Karpas-422 (cell line): ENCODE measurements at places on chromosomes 11 and 22. TPM values are rescaled to one million over a fixed set of nuclear protein-coding genes. Genes with fewer than 3 reads are reported as not detected.
A peak's percentile ranks its signal among the peaks of the same experiment; 100 is the strongest.

DNA sequence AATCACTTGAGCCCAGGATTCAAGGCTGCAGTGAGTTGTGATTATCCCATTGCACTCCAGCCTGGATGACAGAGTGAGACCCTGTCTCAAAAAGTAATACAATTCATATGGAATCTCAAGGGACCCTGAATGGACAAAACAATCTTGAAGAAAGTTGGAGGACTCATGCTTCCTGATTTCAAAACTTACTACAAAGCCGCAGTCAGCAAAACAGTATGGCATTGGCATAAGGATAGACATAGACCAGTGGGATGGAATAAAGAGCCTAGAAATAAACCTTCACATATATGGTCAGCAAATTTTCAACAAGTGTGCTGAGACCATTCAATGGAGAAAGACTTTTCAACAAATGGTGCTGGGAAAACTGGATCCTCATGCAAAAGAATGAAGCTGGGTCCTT is 2.5 kb downstream of the SELENOO start:
- peaks cover 72% of the 10 kb centered on the region for H3K4me1 ChIP-seq
- H3K27me3 ChIP-seq, result no peaks in the 10 kb centered on the region
- H3K36me3 ChIP-seq, result peaks cover 6% of the 10 kb centered on the region; the same call in 1 of the 2 replicates
- no peak for DNase-seq
- H3K27ac ChIP-seq, result peak overlapping the region; percentile 81

GRCh38 chr22:45237065-45237990 is 3.4 kb downstream of the KIAA0930 start:
- H3K36me3 ChIP-seq, result no peaks in the 10 kb centered on the region
- no peaks in the 10 kb centered on the region for H3K27me3 ChIP-seq
- H3K4me3 ChIP-seq, result no peak overlapping the region
- peaks cover 54% of the 10 kb centered on the region for H3K4me1 ChIP-seq

DNA sequence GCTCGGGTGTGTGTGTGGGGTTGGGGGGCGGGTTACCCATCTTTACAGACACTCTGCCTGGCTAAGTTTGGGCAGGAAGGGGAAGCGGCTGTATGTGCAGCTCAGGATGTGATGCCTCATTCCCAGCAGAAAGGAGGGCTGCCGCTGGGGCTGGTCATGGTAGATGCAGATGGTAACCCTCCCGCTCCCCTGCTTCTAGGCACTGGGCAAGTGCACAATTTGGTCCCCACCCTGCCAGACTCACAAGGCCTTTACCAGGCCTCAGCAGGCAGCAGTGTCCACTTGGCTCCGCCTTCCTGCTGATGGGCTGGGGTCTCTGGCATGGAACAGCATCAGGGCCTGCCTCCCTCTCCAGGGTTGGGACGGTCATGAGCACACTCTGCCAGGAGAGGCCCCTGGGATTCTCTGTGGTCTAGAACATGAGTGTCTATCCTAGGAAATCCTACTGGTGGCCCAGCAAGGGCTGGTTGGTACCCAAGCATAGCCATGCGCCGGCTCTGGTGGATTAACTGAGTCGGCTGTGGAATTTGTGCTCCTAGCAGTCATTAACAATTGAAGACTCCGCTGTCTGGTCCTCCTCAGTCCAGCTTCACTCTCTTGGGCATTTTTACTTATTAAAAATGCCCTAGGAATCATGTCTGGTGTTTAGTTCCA is 4.2 kb downstream of the LMO1 start:
- no peak overlapping the region for H3K4me3 ChIP-seq
- H3K27ac ChIP-seq, result no peak overlapping the region
- H3K4me1 ChIP-seq, result no peaks in the 10 kb centered on the region
- no peak for DNase-seq

DNA sequence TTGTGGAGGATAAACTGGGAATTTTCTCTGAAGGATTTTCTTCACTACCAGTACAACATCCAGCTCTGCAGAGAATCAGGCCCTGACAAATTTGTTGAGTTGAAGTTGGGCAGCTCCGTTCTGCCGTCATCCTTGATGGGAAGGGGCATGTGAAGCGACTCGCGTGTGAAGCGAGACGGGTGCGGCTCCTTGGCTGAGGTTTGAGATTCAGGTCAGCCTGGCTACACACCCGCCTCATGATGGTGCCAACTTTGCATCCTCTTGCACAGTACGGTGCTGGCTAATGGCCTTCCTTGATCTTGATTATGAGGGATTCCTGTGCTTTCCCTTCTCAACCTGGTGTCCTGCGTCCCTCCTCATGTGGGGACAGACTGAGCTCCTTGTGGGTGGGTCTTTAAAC is 19.7 kb upstream of the CDC42EP2 start:
- peaks cover 43% of the 10 kb centered on the region for H3K36me3 ChIP-seq
- no peaks in the 10 kb centered on the region for H3K27me3 ChIP-seq
- no peak overlapping the region for H3K27ac ChIP-seq
- no peaks in the 10 kb centered on the region for H3K4me1 ChIP-seq

GRCh38 chr11:6219359-6219758 is 14.0 kb downstream of the C11orf42 start:
- peaks cover 9% of the 10 kb centered on the region; the same call in 1 of the 2 replicates for H3K36me3 ChIP-seq
- no peak overlapping the region for H3K27ac ChIP-seq
- H3K27me3 ChIP-seq, result no peaks in the 10 kb centered on the region
- H3K4me3 ChIP-seq, result no peak overlapping the region

Gene BTG4
- total RNA-seq, result not detected in 2 replicates

- H3K27me3 ChIP-seq, result no peaks in the 10 kb centered on the region
- no peaks in the 10 kb centered on the region for H3K36me3 ChIP-seq
- H3K4me3 ChIP-seq, result peak overlapping the region; percentile 88; the same call in 1 of the 2 replicates
- peaks cover 43% of the 10 kb centered on the region for H3K4me1 ChIP-seq
- no peak overlapping the region for H3K27ac ChIP-seq
These were observed 1.5 kb downstream of the CASTOR1 start for GRCh38 chr22:30287648-30288418.

Gene CST6
- not detected in 2 replicates for total RNA-seq

Gene THAP7
- 33.7 and 43.9 TPM in 2 replicates for total RNA-seq

GRCh38 chr22:46829117-46829891 is 66.9 kb downstream of the TBC1D22A start:
- H3K27ac ChIP-seq, result no peak overlapping the region
- H3K4me1 ChIP-seq, result no peaks in the 10 kb centered on the region
- no peak for DNase-seq

DNA sequence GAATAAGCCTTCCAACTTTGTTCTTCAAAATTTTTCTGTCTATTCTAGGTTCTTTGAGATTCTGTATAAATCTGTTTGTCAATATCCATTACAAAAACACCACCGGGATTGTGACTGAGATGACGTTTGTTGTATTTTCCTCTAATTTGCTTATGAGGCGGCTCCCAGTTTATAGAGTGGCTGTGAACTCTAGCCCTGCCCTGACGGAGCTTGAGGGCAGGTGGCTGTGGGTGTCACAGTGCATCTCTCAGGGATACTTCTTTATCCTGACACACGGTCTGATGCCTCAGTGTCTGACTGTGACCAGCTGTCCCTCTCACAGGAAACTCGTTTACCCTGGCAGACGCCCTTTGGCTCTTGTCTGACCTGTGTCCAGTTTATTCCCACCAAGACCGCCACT is 53.7 kb upstream of the ATXN10 start:
- DNase-seq, result no peak
- H3K4me1 ChIP-seq, result no peaks in the 10 kb centered on the region
- no peaks in the 10 kb centered on the region for H3K27me3 ChIP-seq
- H3K27ac ChIP-seq, result no peak overlapping the region
- no peak overlapping the region for H3K4me3 ChIP-seq
- no peaks in the 10 kb centered on the region for H3K36me3 ChIP-seq

Gene FADS2
- 74.0 and 75.7 TPM in 2 replicates for total RNA-seq

- H3K4me1 ChIP-seq, result no peaks in the 10 kb centered on the region
- no peak overlapping the region for H3K27ac ChIP-seq
- no peaks in the 10 kb centered on the region for H3K27me3 ChIP-seq
- DNase-seq, result no peak
- no peaks in the 10 kb centered on the region for H3K36me3 ChIP-seq
These were observed 7.2 kb downstream of the CLMP start for GRCh38 chr11:123187665-123188507.
